ENCODE measurements at places on chromosomes 16 and 17. TPM values are rescaled to one million over a fixed set of nuclear protein-coding genes. Genes with fewer than 3 reads are reported as not detected.

DNA sequence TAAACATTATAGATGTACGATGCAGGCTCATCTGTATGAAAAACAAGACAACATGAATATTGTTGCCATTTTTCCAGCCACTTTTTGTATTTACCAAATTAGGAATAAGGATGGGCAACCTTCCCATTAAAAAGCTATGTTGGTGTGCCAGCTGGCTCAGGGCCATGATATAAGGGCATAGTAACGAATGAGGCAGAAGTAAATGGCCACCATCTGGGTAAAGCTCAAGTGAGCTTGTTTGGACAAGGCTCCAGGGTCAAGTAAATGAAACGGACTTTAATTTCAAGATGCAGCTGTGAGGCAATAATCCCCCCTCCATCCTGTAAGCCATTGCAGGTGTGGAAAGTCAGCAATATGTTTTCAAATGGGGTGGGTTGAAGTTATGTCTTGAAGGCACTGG is 930.9 kb upstream of the CDH8 start:
- DNase-seq: no peak

GRCh38 chr16:54174750-54175149 is 111.8 kb downstream of the IRX3 start:
- no peak for DNase-seq

DNA sequence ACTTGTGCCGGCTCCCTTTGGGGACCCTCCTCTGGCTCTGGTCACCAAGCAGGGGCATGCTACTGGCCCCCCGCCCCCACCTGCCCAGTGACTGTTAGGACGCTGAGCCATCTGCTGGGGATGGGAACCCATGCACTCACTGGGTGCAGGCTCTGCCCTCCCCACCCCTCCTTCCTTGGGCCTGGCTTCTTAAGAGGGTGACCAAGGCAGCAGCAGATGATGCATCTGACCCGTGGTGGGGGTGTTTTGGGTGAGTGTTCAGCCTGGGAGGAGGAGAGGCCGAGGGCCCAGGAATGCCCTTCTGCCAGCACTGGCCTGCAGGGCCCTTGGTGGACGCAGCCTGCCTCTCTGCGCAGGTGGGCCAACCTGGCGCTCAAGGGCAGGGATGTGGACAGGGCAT is 19.2 kb upstream of the MTSS2 start:
- DNase-seq: no peak

- DNase-seq: no peak
Measured at GRCh38 chr17:66451188-66452149, 149.1 kb downstream of the PRKCA start.

DNA sequence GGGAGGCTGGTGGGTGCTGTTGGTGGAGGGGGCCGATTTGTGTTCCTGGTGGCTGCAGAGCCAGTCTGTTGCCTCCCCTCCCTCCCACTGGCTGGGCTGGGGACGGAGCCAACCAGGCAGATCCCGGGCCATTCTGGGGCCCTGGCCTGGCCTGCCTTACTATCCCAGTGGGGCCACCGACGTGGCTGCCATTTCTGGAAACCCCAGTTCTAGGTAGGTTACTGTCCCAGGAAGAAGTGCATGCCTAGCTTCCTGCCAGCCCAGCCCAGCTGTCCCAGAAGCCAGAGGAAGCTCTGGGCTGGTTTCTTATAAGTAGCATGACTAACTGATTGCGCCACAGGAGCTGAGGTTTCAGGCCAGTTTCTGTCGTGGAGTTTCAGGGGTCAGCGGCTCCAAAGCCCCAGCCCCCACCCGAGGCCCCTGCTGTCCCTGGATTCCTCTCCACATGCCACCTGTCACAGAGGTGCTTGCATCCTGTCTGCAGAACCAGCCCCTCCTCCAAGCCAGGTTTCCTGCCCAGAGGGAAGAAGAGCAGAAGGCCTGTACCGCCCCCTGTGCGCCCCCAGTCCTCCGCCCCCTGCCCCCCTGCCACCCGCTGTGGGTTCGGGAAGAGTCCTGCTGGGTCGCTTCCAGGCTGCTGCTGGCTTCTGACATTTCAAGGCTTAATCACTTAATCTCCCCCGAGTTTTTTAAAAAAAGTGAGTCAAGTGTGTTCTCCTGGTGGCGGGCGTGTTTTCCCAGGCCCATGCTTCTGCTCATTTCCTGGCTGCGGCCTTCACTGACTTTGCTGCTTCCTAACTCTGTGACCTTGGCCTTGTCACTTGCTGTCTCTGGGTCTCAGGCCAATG is 13.2 kb downstream of the IL4R start:
- DNase-seq: peak; percentile 63

DNA sequence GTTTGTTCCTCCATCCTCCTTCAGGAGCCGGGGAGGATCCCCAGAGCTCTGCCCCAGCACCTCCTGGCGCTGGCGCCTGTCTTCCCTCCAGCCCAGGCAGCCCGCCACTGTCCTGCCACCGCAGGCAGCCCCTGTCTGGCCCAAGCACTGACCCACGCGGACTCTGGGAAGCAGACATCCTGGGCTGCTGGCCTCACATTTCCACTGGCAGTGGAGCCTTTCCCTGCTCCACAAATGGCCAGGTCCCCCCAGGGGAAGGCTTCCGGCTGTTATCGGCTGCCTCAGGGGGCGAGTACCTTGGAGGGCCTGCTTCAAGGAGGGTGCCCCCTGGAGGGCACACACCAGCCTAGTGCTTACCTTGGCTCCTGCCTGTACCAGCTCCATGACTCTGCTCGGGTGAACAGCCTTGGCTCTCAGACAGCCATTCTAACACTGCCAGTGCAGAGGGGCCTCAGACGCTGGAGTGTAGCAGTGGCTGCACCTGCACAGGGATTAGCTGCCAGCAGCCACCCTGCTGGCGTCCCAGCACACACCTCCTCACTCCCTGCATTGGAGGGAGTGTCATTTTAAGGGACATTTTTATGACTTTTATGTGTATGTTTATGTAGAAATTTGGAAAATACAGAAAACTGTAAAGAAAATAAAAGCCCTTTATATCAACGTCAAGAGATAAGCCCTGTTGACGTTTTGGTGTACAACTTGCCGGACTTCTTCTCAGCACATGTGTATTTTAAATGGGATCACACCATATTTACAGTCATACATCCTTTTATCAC is 21.0 kb downstream of the ACE start:
- DNase-seq: peak; percentile 73

- no peak for DNase-seq
Measured at GRCh38 chr16:2821487-2822157, 4.6 kb downstream of the PRSS21 start.

- DNase-seq: peak; percentile 81
Measured at GRCh38 chr16:81265658-81266451, 27.4 kb downstream of the BCO1 start.

GRCh38 chr17:5804251-5804650 is 219.9 kb upstream of the NLRP1 start:
- no peak for DNase-seq

GRCh38 chr17:9028988-9029570 is 7.8 kb downstream of the NTN1 start:
- no peak for DNase-seq

GRCh38 chr17:41024697-41025096 is 2.3 kb downstream of the KRTAP1-5 start:
- DNase-seq: no peak

GRCh38 chr16:35639233-35640205 is 2180.1 kb downstream of the TP53TG3F start:
- no peak for DNase-seq

DNA sequence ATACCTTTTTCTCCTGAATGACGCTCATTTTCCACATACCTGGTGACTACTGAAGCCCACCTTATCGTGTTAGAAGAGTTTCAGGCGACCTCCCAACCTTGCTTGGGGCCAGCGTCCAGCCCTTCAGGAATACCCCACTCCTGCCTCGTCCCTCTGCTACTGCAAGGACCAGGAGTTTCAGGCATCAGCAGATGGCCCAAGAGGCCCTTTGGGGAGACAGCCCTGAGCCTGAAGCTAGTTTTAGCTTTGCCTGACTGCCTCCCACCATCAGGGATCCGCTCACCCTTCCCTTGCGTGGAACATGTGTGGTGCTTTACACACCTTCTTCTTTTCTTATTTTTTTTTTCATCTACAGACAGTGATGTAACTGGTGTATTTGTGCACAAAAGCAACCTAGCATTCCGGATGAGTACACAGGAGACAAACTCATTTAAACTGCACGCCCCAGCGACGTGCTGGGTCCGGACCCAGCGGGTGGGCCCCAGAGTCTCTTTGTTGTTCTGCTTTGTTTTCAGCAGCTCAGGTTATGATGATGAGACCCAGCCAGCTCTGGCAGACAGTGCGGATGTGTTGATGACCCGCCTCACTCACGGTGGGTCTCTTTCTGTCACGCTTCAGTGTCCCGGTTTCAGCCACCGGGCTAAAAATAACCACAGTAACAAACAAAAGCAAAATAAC is 242.4 kb downstream of the C16orf95 start:
- peak; percentile 79 for DNase-seq

- no peak for DNase-seq
Measured at GRCh38 chr17:43936434-43936833, 5.8 kb downstream of the PPY start.

GRCh38 chr16:8655184-8655717 is 19.2 kb upstream of the ABAT start:
- DNase-seq: no peak

DNA sequence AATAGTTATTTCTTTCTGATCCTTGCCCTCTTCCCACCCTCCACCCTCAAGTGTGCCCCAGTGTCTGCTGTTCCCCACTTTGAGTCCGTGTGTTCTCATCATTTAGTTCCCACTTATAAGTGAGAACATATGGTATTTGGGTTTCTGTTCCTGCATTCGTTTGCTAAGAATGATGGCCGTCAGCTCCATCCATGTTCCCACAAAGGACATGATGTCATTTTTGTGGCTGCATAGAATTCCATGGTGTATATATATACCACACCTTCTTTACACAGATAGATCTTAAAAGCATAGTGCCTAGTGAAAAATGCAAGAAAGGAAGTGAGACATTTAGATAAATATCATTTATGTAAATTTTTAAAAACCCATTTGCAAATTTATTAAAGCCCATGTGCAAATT is 33.1 kb downstream of the HS3ST2 start:
- no peak for DNase-seq

- DNase-seq: peak; percentile 84
Measured at GRCh38 chr17:18248300-18248731, 10.2 kb downstream of the FLII start.

GRCh38 chr16:55592306-55592705 is 25.8 kb downstream of the CAPNS2 start:
- DNase-seq: no peak

DNA sequence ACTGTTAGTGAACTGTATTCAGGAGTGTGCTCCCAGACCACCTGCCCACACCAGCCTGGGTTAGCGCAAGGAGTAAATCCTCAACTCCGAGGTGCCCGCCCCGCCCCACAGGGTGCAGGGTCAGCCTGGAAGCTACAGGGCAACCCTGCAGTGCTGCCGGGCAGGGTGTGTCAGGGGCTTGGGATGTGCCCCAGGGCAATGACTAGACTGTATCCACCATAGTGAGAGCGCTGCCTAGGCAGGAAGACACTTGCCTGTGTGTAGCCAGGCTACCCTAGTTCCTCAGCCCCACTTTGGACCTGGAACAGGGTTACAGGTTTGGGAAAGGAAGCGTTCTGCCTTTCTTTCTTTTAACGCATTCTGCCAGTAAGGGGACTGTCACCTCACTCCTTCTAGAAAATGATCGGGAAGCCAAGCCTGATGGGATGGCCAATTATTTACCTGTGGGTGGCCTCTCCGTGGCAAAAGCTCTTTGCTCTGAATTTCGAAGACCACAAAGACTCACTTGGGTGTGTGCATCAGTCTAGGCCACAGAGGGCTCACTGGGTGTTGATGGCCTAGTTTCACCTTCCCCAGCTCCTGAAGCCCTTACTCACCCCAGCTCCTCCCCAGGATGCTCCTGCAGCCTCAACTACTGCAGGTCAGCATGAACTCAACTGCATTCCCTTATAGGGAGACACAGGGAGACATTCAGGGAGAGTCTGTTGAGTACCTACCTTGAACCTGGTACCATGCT is 90.9 kb downstream of the CCDC182 start:
- DNase-seq: no peak

GRCh38 chr16:27572711-27573110 is 22.8 kb downstream of the KATNIP start:
- no peak for DNase-seq

GRCh38 chr17:78313735-78314648 is 45.9 kb downstream of the SOCS3 start:
- DNase-seq: peak; percentile 97

DNA sequence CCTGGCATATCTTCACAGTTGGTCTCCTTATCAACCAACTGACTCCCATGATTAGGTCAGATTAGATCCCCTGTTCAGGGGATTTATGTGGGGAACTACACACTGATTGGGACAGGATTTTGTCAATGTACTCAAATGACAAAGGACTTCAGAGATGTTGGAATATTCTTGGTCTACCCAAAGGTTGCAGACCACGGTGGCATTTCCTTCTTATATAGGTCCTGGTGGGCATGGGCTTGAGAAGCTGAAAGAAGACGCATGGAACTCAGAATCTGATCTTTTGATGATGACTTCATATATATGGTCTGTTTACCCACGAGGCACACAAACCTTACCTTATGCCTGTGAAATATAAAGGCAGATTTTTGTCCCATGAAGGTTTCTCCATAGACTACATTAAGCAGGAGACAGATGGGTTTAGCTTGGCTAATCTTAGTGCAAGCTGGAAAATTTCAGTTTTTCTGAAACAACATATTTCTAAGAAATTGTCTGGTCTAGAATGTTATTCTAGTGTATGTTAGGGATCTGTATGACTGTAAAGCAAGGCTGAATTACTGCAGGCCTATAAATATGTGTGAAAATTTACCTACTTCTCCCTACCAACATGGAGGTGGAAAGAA is 33.5 kb downstream of the HLF start:
- no peak for DNase-seq

DNA sequence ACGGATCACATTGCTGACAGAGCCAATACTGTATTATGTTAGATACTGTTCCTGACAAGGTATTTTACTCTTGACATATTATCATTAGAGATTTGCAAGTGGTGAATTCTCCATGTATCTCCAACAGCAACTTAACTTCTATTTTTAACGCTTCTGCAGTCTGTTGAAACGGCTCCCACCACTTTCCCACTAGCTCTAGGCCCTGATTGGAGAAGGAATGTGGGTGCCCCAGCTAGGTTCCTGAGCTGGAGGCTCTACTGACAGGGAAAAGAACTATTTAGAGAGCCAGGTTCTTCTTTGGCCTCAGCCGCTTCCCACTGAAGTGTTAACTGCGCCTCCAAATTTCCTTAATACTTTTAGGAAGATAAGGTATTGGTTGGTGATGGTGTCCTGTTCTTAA is 191.8 kb downstream of the RBFOX1 start:
- no peak for DNase-seq

Gene FA2H
- polyA plus RNA-seq: 10.3 TPM

Gene CRYM
- polyA plus RNA-seq: 80.9 TPM

Gene KRTAP2-3
- polyA plus RNA-seq: not detected

Gene ZSCAN10
- not detected for polyA plus RNA-seq

Gene CCL17
- not detected for polyA plus RNA-seq

Gene ADCY9
- polyA plus RNA-seq: 6.8 TPM

Gene TEX14
- polyA plus RNA-seq: 0.09 TPM

Gene AMFR
- 143 TPM for polyA plus RNA-seq

Gene POLG2
- polyA plus RNA-seq: 9.0 TPM

Gene TMEM100
- polyA plus RNA-seq: 0.67 TPM

Gene TUBD1
- 6.8 TPM for polyA plus RNA-seq

Gene MT1A
- 3.1 TPM for polyA plus RNA-seq

Gene IL17C
- not detected for polyA plus RNA-seq

All from kidney (tissue), 22 donors.